Keratinocyte (primary cell): ENCODE measurements at places on chromosomes 16 and 17. TPM values are rescaled to one million over a fixed set of nuclear protein-coding genes. Genes with fewer than 3 reads are reported as not detected.

- DNase-seq: no peak
These were observed 23.4 kb upstream of the SEC14L1 start for GRCh38 chr17:77117415-77117814.

Gene RSAD1
- 25.5 to 28.5 TPM (median 28.2 TPM) in 3 replicates for polyA plus RNA-seq

DNA sequence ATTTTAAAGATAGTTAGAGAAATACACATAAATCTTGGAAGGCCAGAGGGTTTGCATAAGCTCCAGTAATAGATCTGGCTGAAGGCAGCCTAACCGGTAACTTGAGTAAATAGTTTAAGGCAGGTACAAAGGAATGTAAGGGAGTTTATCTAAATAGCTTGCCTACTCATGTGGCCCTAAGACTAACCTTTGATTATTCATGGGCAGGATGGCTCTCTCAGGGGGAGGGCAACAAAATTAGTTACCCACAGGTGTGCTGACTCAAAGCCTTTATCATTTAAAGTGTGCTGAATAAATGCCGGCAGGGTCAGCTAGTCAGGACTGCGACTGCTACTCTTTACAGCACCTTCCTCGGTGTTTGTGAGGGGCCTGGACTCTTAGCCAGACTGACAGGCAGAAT lies 761.3 kb upstream of the KIF2B start:
- no peak for DNase-seq

DNA sequence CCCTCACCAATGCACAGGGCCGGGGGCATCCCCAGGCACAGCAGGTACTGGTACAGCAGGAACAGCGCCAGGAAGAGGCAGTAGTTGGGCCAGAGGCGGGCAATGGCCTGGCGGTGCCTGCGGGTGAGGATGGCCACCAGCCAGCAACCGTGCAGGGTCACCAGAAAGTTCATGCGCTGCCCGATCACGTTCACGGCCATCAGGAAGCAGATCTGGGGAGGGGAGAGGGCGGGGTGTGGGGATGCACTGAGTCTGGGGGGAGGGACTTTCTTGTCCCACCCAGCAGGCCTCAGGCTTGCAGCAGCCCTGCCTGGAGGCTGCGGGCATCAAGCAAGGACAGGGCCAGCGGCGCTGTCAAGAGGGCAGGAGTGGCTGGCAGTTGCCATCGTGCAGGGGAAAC lies 25.4 kb downstream of the CTU2 start:
- DNase-seq: no peak

DNA sequence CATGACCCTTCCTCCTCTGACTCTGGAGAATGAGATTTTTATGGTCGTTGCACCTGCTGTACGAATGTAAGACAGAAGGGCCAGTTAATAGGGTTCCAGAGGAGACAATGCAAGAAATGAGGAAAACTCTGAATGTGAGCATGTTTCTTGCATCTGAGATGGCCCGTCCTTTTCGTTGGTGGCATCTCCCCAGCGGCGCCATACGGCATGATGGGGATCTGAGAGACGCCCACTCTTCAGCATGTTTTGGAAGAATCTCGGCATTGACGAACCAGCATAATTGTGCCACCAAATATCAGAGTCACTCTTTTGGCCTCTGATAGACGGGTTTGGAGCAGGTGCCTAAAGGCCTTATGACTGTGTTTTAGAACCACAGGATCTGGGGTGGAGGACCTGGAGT lies 126.5 kb upstream of the RCVRN start:
- DNase-seq: no peak

- DNase-seq: no peak
These were observed 38.9 kb downstream of the KANSL1 start for GRCh38 chr17:46154151-46154816.

Gene ZG16
- 0.01 TPM in 1 of 3 replicates, not detected in the others for polyA plus RNA-seq

Gene RNF222
- polyA plus RNA-seq: 0.18 to 0.46 TPM (median 0.23 TPM) in 3 replicates

DNA sequence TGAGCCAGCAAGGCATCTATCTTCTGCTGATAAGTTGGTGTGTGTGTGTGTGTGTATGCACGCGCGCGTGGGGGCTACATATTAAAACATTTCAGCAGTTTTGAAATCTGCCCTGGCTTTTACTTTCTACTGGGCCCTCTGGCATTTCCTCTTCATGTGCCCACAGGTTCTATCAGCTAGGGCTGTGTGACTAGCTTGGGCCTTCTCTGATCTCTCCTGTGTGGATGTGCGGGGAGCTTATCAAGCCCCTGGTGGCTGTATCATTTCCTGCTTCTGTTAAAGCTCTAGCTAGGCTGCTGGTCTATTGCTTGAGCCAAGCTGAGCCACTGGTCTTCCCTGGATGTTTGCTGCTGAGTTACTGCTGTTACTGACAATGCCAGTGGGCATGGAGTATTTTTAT lies 132.5 kb downstream of the AATF start:
- no peak for DNase-seq

DNA sequence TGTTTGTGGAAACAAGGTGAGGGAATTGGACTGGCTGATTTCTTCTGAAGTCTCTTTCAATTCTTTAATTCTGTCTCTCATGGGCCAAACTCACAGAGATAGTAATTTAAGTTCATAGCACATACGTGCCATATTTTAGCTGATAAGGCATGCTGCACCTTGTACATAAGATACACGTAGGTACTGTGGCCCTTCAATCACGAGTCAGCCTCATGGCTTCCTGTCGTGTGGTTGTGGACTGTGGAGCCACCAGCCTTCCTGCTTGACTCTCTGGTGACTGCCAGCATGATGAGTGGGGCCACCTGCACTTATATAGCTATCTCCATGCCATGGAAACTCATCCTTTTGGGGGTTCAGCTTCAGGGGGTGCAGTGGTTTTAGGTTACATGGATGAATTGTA lies 25.1 kb downstream of the KSR1 start:
- DNase-seq: no peak

Gene TMEM235
- not detected in 3 replicates for polyA plus RNA-seq

- no peak for DNase-seq
These were observed 17.4 kb downstream of the ASPSCR1 start for GRCh38 chr17:81994593-81995462.

DNA sequence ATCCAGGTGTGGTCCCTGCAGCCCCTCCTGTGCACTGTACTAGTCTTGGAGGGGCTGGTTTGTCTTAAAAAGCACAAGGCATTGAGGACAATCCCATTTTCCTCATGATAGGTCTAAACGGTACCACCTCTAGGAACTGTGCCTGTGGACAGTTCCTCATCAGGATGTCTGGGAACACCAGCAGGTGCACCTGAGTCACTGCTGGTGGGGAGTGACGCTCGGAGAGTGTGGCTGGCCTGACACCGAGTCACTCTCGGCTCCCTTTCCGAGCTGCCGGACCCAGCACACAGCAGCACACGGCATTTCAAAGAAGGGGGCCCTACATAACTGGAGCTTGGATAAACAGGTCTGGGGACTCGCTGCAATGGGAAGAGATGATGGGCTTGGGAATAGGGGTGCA lies 25.6 kb downstream of the LRRC75A start:
- no peak for DNase-seq
